NCI-H748 treated with DMSO at 0.1 percent for 48 hours (cell line): ENCODE measurements at places on chromosomes 7 and 10.

GRCh38 chr7:124462249-124462648 is 303.3 kb downstream of the GPR37 start:
- DNase-seq = no peak

GRCh38 chr7:68433462-68434070 is 1164.7 kb upstream of the AUTS2 start:
- no peak for DNase-seq

GRCh38 chr7:157962458-157963306 is 624.9 kb downstream of the PTPRN2 start:
- DNase-seq = no peak

- no peak for DNase-seq
Observed at GRCh38 chr10:69065406-69066361, 22.2 kb upstream of the SRGN start.

- no peak for DNase-seq
Observed at GRCh38 chr10:13936826-13937225, 350.1 kb downstream of the PRPF18 start.

DNA sequence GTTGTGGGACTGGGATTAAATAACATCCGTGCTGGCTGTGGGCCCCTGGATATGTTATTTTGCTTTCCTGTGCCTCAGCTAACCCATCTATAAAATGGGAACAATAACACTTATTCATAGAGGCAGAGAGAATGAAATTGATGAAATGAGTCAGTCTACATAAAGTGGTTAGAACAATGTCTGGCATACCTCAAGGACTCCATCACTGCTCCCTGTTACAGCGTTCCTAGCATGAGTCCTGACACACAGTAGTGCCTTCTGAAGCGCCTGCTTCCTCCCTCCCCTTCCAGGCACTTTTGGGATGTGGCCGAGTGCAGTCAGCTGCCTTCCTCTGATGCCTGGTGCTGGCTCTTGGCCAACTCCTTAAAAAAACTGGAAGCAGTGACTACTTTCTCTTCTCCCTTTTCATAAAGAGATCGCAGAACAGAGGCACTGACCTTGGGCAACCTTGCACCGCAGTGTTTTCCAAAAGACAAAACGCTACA is 108.4 kb upstream of the ZMIZ1 start:
- DNase-seq = no peak

DNA sequence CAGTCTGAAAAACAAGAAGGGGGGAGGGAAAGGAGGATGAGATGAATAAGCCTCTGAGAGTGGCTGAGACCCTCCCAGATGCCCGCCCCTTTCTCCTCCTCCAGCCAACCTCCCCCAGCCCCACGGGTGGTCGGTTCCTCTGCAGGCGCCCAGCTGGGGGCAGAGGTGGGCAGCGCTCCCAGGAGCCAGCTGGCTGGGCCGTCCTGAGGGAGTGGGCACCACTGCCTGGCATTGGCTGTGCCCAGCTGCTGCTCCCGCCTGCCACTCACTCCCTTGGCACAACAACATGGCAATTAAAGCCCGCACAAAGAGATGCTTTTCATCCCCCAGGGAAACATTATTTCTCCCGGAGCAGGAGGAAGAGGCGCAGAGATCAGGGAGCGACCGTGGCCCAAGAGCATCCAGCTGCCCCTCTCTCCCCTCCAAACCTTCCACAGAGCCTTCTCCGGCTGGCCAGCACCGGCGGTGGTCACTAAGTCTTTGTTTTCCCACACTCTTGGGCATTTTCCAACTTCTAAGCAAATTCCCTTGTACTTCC is 107.2 kb downstream of the SPDYE5 start:
- DNase-seq = no peak

GRCh38 chr10:77430530-77430929 is 207.1 kb downstream of the KCNMA1 start:
- no peak for DNase-seq

DNA sequence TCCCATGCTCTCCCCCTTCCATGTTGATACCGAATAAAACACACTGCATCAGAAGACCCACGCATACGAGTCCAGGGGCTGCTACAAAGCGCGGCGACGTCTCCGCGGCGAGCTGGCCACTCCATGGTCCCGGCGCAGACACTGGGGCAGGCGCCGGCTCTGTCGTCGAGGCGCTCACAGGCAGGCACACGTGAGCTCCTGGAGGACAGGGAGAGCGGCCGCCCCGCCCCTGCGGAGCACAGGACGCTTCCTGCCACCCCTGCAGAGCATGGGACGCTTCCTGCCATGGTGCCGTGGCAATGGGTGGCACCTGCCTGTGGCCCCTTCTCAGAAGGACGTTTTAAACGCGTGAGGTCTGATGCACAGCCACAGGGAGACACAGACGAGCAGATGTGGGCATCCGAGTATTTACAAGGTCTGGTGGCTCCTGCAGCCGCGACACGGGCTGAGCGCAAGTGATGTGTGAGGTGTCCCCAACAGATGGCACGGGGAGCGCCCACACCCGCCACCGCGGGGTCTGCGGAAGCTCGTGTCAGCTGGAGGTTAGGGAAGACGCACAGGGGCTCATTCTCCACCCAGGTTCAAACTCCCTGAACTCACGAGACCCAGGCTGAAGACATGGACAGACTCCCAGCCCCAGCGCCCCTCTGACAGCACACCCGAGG is 21.4 kb upstream of the GPR146 start:
- no peak for DNase-seq

- DNase-seq = no peak
Observed at GRCh38 chr10:132138133-132138532, 48.6 kb upstream of the DPYSL4 start.

- no peak for DNase-seq
Observed at GRCh38 chr10:116771101-116771958, 29.0 kb upstream of the HSPA12A start.

DNA sequence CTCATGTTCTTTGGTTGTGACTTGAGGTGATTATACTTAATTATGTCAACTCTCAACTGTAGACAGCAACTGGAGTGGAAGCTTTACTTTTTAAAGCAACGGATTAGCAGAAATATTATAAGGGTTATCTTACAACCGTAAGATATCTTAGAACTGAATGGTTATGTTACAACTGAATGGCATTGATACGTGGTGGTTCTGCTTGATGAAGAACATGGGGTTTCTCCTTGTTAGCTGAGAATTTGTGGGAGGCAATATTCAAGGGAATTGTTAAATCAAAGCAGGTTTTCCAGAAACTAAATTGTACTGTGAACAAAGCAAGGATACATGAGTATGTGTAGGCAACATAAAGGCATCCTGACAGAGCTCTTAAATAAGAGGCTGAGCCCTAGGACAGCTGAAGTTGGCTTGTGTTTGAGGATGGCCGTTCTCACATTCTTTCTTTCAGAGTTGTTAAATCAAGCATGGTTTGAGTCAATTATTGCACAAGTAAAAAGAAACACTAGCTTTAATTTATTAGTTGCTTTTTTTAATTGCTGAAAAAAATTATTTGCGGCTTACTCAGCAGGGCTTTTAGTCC is 350.0 kb downstream of the PLXDC2 start:
- no peak for DNase-seq
